ENCODE measurements at places on chromosomes 3 and 15.

- DNase-seq, result no peak
Measured at GRCh38 chr3:23395115-23395514, 192.0 kb downstream of the UBE2E2 start.

DNA sequence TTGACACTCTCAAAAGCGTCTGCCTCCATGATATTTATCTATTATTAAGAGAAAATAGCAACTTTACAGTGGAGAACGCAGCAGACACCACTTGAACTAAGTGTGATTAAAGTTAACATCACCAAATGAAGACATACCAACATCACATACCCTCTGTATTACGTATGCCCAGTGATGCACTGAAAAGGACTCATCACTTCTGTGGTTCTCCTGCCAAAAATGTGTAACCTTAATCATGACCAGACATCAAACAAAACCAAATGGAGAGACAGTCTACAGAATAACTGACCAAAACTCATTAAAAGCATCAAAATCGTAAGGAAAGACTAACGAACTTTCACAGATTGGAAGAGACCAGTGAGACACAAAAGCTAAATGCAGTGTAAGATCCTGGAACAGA, 103.2 kb downstream of the PPP2R3A start:
- no peak for DNase-seq

- no peak for DNase-seq
Measured at GRCh38 chr15:73570355-73571032, 62.7 kb downstream of the NPTN start.

GRCh38 chr3:172475703-172476102, 27.4 kb upstream of the GHSR start:
- DNase-seq, result no peak

- no peak for DNase-seq
Measured at GRCh38 chr3:171307046-171307585, 153.1 kb downstream of the TNIK start.

- DNase-seq, result no peak
Measured at GRCh38 chr15:70480196-70480856, 283.0 kb downstream of the UACA start.

DNA sequence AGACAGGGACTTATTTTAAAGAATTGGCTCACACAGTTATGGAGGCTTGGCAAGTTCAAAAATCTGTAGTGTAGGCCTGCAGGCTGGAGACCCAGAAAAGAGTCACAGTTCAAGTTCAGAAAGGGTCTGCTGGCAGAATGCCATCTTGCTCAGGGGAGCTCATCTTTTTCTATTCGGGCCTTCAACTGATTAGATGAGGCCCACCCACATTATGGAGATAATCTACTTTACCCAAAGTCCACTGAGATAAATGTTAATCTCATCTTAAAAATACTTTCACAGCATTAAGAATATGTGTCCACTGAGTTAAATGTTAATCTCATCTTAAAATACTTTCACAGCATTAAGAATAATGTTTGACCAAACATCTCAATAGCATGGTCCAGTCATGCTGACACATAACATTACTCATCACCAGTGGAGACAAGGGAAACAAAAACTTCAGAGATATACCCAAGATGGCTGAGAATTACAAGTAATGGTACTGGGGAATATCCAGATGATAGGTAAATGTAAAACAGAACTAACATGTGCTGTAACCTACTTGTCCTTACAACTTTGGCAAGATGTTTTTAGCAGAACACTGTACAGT, 74.3 kb upstream of the STAC start:
- DNase-seq, result no peak

GRCh38 chr15:39445931-39446330, 134.9 kb upstream of the THBS1 start:
- DNase-seq, result peak; percentile 47

DNA sequence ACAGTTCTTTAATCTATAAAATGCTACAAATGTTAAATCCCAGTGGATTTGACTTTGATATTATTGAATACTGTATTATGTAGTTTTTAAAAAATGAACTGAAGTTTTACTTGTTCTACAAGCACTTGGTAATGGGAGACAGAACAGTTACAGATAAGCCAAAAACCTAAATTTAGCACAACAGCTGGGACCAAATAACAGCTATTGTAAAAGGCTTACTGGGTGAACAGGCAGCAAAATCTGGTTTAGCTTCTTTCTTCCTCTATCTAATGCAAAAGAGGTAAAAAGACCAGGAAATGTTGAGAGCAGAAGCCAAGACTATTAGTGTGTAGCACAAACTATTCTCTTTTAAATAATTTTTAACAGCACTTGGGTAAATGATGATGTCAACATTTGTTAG, 1.6 kb upstream of the ATOSA start:
- DNase-seq, result no peak

GRCh38 chr15:64942356-64942755, 30.7 kb downstream of the ANKDD1A start:
- no peak for DNase-seq

GRCh38 chr3:146517684-146518435, 26.5 kb downstream of the PLSCR1 start:
- no peak for DNase-seq

DNA sequence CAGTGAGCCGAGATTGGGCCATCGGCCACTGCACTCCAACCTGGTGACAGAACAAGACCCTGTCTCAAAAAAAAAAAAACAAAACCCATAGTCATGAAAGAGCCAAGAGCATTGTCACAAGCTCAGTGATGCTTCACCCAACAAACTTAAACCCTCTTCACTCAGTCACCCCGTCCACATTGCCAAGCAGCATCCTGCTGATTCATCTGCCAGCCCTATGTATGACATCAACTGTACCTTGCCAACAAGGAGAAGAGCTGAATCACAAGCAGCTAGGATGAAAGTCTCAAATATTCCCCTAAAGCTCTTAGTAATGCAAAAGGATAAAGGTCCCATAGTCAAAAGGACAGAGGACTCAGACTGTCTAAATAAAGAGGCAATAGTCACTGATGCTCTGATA, 90.0 kb downstream of the ANO10 start:
- no peak for DNase-seq

- DNase-seq, result no peak
Measured at GRCh38 chr3:16587047-16587680, 18.1 kb downstream of the DAZL start.

DNA sequence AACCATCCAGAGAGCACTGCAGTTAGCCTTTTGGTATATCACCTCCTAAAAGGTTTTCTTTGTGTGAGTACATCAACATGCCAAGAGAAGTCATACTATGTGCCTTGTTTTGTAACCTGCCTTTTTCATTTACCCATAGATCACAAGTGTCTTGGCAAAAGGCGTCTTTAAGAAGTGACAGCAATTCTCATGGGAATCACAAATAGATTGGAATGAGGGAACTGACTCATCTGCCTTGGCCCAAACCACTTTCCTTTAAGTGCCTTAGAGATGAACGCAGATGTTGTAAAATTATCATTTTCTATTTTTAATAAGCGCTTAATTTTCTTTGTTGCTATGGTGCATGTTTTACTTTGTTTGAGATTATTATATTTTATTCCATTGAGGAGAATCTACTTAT, 20.7 kb upstream of the POMGNT2 start:
- no peak for DNase-seq

- no peak for DNase-seq
Measured at GRCh38 chr15:98069256-98069655, 108.8 kb downstream of the ARRDC4 start.

GRCh38 chr15:96790004-96790403, 459.5 kb downstream of the NR2F2 start:
- no peak for DNase-seq

DNA sequence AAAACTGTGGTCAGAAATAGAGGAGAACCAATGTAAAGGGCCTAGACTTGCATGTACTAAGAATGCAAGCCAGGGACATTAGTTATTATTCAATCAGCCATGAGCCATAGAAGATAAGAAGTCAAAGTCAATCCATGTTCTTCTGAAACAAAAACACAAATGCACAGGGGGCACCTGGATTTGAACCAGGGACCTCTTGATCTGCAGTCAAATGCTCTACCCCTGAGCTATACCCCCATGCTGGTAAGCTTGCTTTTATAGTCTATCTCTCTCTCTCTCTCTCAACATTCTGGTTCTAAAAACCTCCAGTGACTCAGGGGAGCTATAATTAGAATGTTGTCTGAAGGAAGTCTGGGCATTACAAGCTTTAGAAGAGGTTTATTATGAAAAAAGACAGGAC, 85.6 kb upstream of the ACP3 start:
- no peak for DNase-seq

DNA sequence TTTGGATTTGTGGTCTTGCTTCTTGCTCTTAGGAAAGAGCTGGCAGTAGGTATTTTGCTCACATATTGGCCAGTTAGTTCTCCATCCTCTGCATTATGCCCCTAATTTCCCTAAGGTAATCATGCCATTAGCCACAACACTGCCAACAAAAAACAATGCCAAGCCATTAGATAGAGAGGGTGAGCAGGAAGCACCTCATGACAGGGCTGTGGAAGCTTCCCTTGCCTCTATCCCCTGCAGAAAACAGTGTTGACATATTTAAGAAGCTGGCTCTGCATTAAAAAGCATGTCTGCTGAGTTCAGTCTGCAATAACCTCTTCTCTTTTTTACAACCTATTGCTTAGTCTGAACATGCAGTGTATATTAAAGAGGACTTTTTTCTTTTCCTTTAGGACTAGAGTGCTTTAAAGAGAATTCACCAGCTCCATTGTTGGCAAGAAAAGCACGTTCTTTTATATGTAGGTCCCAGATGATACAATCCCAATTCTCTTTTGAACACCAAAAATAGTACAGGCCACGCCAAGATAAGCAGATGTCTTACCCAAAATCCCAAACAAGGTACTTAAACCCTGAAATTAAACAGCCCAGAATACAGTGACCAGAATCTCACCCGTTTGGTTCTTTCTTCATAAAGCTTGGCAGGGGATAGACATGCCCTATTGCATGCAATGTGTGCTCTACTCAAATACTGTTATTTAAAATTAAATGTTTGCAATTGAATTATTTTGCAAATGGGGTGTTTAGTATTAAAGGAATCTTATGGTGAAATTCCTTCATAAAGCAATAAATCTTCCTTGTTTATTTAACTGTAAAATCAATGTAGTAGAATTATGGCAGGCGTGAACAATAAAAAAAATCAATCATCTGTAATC, 93.7 kb upstream of the UBE3A start:
- no peak for DNase-seq

- no peak for DNase-seq
Measured at GRCh38 chr15:60076582-60077276, 72.6 kb downstream of the FOXB1 start.

- no peak for DNase-seq
Measured at GRCh38 chr15:101406036-101406435, 83.5 kb downstream of the PCSK6 start.

DNA sequence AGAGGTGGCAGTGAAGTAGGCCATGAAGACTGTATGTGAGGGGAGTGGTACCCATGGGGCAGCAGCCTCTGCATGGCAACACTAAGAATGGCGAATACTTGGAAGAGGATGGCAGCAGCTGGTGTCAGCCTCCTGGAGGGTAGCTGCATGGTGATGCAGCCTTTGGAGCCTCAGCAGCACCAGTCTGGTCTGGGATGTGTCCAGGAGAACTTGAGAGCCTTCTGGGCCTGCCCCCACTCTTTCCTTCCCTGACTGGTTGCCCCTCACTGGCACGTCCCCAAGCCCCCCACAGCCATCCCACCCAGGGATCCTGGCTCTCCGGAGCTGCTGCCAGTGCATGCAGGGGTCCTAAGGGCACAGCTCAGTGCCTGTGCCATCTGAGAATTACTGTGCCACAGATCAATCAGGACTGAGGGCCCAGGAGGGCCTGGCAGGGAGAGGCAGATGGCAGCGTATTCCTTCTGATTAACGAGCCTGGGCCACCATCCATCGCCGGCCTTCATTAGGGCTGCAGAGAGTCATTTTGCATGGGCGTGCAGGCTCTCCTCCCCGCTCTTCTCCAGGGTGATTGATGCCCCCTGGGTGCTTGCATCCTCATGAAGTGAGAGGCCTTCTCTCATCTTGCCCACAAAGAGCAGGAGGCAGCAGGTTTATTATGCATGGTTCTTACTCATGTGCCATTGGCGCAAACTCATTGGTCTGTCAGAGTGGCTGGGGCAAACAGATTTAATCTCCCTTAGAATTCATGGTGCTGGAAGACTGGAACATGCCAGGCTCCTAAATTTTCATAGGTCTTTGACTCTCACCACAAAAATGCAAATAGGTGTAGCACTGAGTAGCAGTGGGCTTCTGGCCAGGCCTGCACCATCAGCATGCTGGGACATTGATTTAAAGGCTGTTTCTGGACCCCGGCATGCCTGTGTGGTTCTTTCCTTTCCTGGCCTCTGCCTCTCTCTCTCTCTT, 116.8 kb downstream of the EPHB1 start:
- DNase-seq, result no peak

- DNase-seq, result no peak
Measured at GRCh38 chr15:66929843-66930402, 135.5 kb upstream of the SMAD3 start.

- peak; percentile 23 for DNase-seq
Measured at GRCh38 chr3:149771652-149772271, 19.5 kb upstream of the COMMD2 start.

DNA sequence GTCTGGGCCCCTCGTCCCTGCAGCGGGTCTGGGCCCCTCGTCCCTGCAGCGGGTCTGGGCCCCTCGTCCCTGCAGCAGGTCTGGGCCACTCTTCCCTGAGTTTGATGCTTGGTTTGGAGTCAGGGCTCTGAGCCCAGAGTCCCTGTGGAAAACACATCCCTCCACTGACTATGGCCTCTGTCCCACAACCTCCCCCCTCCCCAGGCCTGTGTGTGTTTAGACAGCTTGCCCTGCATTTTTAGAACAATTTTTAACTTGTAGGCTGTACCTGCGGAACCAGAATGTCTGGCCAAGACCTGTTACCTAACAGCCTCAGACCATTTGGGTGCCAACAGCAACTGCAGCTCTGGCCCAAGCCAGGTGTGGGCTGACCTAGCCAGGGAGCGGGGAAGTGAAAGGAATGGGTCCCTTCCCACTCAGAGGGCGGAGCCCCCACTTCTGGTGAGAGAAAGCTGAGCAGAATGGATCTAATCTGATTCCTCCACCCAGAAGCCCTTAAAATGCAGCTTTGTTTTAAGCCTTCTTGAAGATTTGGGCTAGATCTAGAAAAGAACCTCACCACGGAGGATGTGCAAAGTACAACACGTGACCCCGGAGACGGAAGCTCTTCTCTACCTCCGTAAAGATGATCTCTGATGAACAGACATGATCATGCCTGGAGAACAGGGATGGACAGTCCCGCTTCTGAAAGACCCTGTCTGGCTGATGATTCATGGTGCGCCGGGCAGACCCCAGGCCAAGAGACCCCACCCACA, 60.5 kb upstream of the TFRC start:
- DNase-seq, result no peak

DNA sequence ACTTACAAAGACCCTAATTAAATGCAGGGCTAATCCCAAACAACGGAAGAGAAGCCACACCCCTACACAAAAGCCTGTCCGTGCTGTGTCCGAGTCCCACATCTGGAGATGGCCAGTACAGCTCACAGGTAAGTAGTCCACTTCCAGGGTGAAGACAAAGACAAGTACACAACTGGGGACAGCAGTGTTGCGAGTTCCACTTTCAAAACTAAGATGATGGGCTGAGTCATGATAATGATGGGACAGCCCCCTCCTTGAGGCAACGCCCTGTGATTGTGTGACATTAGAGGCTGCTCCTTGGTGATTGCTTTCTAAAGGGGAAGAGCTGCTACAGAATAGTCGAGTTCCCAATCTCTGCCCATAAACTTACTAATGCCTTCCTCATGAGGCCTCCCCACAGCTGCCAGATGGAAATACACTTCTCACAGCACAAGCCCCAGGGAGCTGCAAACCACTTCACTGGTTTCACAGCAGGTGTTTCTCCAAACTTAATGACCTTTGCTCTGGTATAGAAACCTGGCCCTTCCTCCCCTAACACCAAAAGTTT, 27.6 kb downstream of the RFT1 start:
- no peak for DNase-seq

- DNase-seq, result no peak
Measured at GRCh38 chr15:99911816-99912215, 178.6 kb upstream of the LYSMD4 start.

- DNase-seq, result no peak
Measured at GRCh38 chr3:11655196-11655928, 11.6 kb upstream of the VGLL4 start.
